Cortex of kidney (tissue), 1 donor: ENCODE measurements at places on chromosomes 5 and 9.

DNA sequence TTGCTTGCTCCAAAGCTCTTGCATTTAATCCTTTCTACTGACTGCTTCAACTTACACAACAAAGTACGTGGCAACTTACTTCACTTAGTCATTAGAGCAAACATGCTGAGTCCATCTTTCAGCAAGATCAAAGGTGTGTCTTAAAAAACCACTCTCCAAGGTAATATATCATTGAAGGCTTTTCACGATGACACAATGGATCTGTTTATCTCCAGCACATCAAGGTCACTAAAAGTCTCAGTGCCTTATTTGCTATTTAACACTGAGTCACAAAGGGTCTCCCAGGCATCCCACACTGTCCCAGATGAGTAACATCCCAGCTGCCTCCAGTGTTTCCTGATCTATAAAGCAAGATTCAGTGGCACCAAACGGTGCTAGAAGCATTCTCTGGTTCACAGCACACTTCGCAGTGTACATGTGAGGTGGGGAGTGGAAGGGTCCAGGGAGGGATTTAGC lies 3.7 kb upstream of the CLK4 start:
- DNase-seq = no peak

DNA sequence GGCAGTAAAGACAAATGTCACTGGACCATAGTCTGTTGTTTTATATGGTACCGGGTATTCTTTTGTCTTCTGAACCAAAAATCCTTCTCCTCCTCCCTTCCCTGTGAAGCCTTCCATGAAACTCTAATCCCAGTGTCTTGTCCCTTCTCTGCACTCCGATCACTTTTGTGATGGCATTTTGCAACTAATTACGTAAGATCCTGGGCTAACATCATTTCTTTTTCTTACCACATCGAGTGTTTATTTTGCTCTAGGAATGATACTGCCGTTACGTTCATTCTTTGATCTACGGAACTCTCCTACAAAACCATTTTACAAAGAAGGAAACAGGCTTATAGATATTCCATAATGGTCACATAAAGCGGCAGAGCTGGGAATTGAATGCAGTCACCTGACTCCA lies 33.7 kb downstream of the SNX18 start:
- no peak for DNase-seq

GRCh38 chr9:1429297-1429696 lies 379.1 kb downstream of the DMRT2 start:
- DNase-seq = no peak

- no peak for DNase-seq
Observed at GRCh38 chr5:76341651-76342334, 61.3 kb upstream of the IQGAP2 start.

DNA sequence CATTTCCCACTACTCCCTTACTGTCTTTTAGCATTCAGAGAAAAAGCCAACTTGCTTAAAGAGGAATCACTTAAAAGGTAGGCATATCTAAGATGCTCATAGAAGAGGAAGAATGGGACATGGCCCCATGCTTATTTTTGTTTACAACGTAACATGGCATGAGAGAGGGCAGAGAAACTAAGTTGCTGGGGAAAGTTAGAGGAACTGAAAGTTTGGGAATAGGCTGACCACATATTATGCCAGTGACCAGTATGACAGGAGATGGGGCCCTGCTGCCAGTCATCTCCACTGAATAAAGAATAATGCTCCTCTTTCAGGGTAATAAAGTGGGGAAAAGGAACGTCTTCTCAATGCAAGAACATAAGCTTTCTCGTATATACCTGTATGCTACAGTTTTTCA lies 1.9 kb downstream of the PLPP6 start:
- no peak for DNase-seq

- no peak for DNase-seq
Observed at GRCh38 chr5:68898951-68899471, 194.8 kb upstream of the SLC30A5 start.

- no peak for DNase-seq
Observed at GRCh38 chr5:2840372-2840915, 89.0 kb upstream of the IRX2 start.

DNA sequence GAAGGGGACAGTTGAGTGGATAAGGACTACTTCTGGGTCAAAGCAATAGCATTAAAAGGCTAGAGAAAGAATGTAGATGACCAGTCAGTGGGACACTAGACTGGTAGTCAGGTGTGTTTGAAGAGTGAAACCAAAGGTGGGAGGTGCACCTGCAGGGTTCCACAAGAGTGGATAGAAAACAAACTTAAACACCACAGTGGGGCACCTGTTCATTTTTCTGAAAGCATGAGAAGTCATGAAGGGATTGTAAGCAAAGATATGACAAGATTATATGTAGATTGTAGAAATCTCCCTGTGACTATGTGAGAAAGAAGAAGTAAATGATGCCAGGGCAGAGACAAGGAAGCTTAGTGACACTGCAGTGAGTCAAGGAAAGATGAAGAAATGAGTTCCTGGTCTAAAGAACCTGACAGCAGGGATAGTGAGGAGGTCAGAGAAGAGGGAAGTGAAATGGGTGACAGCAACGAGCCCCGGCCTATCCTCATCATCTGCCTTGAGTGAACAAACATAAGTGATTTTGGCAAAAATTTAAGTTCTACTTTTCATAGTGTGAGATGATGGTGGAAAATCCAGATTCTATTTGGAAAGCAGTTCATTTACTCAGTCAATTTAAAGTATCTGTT lies 296.9 kb downstream of the TLE4 start:
- DNase-seq = no peak

- DNase-seq = no peak
Observed at GRCh38 chr5:159915904-159916840, at the start of gene ADRA1B. Gene ADRA1B, plus strand, starts transcription at chr5:159916482. Its CDS starts 424 bp downstream, at chr5:159916906.

DNA sequence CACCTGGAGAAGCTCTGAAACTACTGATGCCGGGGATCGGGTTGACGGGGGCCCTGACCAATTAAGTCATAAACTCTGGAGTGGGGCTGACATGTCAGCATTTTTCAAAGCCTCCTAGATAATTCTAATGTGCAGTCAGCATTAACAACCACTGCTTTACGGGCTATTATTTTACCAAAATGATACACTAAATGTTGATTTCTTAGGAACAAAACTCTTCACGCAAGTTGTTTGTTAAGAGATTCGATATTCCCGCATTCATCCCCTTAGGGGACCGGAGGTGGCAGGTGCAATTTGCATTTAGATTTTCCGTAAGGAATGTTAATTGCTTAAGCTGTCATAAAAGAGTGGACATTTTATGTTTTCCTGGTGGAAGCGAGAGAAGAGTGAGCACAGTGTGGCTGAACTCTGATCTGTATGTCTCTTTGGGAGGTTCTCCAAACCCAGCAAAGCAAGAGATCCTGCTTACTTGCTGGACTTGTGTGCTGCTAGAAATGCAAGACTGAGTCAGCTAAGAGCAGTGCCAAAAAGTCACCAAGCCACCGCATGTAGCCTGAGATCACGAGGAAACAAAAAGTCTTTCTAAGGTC lies 77.6 kb downstream of the UGCG start:
- DNase-seq = no peak

DNA sequence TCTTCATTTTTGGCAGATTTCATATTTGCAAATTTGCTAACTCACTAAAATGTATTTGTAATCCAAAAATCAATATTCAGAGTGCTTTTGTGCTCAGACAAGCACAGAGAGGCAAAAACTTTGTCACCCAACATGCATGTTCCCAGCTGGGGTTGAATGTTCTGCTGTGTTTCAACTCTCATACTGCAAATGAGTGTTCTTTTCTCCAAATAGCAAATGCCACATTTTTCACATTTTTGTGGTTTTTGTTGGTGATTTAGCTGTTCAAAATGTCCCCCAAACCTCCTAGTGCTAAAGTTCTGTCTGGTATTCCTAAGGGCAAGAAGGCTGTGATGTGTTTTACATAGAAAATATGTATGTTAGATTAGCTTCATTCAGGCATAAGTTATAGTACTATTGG lies 87.3 kb upstream of the PCSK5 start:
- DNase-seq = no peak

DNA sequence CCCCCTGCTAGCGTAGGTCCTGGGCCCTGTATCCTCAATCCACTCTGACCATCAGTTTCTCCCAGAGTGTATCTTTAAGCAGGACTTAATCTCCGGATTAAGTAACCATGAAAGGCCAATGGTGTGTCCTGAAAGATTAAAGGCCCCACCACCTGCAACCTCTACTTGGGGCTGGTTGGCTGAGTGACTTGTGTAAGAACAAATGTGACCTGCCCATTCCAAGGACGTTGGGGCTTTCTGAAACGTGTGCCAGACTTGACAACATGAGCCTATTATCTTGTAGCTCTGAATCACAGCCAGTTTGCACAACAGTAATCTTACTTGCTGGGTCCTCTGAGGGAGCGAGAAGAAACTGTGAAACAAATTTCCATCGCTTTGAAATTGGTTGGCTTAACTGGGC lies 3.1 kb upstream of the PRELID2 start:
- DNase-seq = no peak
